ENCODE measurements at places on chromosomes 4 and X.
A peak's percentile ranks its signal among the peaks of the same experiment; 100 is the strongest.

GRCh38 chr4:189858435-189858834 lies 82.2 kb upstream of the FRG1 start:
- DNase-seq, result no peak

DNA sequence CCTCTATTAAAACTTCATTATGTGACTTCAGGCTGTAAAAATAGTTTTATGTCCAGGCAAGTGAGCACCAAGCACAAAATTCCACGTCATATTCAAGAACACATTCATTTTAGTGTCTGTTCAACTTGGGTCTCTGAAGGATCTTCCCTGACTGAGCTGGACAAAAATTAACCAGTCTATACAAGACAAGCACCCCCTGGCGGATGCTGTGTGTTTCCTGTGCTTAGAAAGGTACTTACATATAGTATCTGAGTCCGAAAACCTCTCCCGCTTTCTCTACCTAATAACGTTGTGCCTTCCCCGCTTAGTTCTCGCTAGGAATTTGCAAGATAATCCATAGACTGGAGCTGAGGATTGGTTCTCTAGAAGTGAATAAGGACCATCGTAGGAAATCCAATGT lies 2214.5 kb upstream of the TENM3 start:
- no peak for DNase-seq

DNA sequence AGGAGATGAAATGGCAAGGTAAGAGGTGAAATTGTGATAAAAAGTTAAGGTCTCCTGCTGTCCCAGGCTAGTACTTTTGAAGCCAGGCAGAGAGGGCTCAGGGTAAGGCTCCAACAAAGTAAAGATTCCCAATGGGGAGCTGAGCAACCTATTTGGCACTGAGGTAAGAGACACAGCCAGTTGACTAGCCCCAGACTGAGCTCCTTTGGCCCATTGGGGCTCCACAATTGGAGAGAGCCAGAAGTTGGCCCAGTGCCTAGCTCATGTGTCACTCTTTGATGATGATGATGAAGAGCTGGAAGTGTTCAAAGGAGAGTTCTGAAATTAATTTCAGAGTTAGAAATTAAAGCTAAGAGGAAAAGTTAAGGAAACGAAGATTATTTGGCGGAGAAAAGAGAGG lies 94.6 kb downstream of the RLIM start:
- DNase-seq, result no peak

DNA sequence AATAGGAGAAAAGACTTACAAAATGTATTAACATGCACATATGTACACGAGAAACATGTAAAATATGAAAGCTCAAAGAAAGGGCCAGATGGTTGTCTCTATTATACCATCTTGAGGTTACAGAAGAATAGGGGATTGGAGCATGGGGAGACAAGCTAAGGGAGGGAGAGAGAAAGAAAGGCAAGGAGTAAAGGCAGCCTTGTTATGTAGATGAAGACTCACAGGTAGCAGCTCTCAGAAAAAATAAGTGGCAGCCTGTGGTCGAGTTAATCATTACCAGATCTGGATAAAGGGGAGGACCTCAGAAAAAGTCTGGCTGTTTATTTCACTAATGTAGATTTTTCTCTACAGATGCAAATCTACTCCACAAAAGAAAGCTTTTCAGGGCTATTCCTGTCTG lies 26.6 kb upstream of the PPP1R2C start:
- no peak for DNase-seq

- DNase-seq, result no peak
Measured at GRCh38 chr4:36281384-36282106, at the start of gene DTHD1. TSS of gene DTHD1 (plus strand) at chr4:36281616. CDS start at chr4:36281759, 143 bp downstream.

DNA sequence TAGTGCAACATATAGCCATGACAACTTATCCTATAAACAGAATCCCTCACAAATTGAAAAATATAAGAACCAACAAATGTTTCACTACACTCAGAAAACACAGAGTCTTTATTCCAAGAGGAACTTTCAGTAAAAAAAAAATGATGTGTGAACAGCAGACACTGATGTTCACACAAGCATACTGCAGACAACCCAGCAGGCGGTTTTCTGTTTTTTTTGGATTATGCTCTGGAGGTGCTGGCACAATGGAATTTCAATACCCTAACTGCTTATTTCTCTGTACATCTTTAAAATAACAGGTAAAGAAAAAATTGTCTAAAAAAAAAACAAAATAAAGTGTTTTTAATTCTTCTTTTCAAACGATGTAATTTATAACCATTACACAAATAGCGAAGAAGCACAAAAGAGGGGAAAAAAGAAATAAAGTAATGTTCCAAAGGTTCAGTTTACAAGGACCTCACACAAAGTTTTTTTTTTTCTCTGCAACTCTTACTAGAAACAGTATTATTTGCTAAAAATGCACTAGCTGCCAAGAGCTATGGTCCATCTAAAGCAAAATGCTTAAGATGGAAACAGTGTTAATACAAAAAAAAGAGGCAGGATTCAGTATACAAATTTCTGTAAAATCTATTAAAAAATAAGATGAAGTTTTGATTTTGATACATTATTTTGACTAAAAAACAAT lies 55.3 kb downstream of the ANAPC10 start:
- DNase-seq, result no peak

GRCh38 chr4:123348946-123349345 lies 47.6 kb upstream of the SPRY1 start:
- no peak for DNase-seq

- no peak for DNase-seq
Measured at GRCh38 chr4:159374749-159375530, 272.1 kb downstream of the RAPGEF2 start.

GRCh38 chrX:70166601-70167590 lies 10.4 kb upstream of the DGAT2L6 start:
- peak; percentile 55 for DNase-seq

GRCh38 chr4:185740471-185740873 lies 71.5 kb downstream of the SORBS2 start:
- DNase-seq, result no peak

- no peak for DNase-seq
Measured at GRCh38 chr4:25178838-25179261, 18.6 kb upstream of the SEPSECS start.

DNA sequence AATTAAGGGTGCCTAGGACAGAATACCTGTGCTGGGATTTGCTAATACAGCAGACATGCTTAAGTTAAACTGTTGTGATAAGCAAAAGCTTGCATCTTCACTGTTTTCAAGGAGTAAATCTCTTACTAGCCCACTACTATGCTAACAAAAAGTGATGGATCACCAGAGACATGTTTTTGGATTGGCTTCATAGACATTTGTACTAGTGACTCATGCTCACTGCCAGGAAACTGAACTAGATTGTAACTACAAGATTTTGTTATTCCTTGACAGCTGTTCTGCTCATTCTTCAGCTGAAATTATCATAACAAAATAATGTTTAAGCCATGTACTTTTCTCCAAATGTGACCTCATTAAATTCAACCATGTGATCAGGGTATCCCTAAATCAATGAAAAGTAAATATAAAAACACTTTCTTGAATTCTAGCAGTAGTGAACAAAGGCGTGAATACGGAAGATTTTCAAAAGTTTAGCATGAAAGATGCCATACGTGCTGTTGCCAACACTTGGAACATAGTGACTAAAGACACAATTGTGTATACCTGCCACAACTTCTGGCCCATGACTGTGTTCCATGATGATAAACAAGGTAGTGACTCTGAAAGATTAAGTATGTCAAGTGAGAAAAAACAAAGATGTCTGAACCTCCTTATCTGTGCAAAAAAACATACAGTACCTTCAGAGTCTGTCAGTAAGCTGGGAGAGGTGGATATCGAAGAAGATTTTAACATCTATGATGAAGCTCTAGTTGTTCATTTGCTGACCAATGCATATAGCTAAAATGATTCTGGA lies 154.0 kb downstream of the BTC start:
- DNase-seq, result peak; percentile 71

- DNase-seq, result no peak
Measured at GRCh38 chrX:19177721-19178120, 55.5 kb upstream of the ADGRG2 start.

DNA sequence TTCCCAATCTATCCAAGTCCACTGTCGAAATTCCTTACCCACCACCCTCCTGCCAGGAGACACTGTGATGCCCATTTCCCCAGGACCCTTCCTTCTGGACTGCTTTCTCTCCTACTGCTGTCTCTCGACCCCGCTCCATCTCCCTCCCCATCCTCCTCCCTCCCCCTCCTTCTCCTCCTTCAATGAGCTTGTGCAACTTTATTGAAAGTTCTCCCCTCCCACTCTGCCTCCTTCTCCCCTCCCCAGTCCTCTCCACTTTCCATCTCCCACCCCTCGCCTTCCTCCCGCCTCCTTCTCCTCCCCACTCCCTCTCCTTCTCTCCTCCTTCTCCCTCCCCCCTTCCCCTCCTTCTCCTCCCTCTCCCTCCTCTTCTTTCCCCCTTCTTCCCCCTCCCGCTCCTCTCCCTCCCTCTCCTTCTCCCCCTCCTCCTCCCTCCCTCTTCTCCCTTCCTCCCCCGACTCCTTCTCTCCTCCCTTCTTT lies 116.6 kb upstream of the FAT1 start:
- peak; percentile 76 for DNase-seq

GRCh38 chrX:13007519-13008188 lies 32.7 kb downstream of the TMSB4X start:
- peak; percentile 9 for DNase-seq

DNA sequence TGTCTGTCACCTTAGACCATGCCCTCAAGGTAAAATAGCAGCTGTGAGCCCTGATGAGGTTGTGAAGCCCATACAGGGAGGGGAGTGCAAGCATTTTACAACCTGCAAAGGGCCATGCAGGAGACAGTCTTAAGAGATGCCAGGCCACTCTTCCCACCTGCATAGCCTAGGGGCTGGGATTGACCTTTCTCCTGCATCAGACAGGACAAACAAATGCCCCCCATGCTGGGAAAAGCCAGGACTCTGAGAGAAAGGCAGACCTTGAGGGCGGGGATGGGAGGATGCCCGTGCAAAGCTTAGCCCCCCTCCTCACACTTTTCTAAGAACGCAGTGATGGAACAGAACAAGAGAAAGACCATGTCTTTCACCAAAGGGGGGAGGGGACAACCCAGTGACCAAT lies 137.9 kb upstream of the MAMLD1 start:
- no peak for DNase-seq

- DNase-seq, result no peak
Measured at GRCh38 chrX:15976396-15976795, 121.8 kb upstream of the AP1S2 start.

DNA sequence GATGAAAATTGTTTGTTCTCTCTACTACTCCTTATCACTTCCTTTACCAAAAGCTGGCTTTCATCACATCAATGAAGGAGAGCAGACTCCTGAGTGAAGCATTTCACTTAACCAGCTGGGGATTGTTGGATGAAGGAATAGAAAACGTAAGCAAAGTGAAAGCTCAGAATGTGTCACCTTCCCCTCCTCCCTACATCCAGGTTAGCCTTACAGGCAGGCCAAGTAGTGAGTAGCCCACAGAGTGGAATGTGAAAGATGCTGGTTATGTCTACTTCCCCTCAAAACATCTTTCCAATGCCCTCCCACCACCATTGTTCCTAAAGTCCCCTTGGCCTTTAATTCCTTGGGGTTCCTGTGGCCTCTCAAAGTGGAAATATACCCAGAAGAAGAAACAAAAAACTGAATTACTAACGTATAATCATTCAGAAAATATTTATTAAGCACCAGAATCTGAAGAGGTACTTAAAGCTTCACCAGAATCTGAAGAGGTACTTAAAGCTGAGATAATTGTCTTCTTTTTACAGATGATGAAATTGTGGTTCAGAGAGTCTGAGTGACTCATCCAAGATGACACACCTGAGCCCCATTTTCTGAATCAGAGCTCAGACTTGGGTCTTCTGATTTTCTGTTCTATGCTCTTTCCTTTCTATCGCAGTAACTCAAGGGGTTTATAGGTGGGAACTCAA lies 6.5 kb downstream of the P2RY4 start:
- peak; percentile 6 for DNase-seq

- no peak for DNase-seq
Measured at GRCh38 chrX:48751343-48751742, 10.2 kb upstream of the GLOD5 start.

- DNase-seq, result peak; percentile 32
Measured at GRCh38 chr4:175290401-175290800, 372.2 kb downstream of the ADAM29 start.

DNA sequence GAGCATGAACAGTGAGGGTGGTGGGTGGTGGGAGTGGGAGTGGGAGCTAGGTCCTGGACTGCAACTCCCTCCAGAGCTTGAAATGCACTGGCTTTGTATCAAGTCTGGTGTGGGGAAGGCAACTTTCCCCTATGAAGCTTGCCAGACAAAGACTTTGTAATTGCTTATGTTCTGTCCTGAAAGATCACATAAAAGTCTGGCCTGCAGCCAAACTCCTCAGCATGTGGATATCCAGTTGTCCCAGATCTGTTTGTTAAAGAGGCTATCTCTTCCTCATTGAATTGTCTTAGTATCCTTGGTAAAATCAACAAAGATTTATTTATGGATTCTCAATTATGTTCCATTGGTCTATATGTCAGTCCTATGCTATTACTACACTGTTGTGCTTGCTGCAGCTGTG lies 607.9 kb downstream of the GLUD2 start:
- DNase-seq, result no peak

- no peak for DNase-seq
Measured at GRCh38 chrX:109660435-109661143, 35.6 kb upstream of the KCNE5 start.

DNA sequence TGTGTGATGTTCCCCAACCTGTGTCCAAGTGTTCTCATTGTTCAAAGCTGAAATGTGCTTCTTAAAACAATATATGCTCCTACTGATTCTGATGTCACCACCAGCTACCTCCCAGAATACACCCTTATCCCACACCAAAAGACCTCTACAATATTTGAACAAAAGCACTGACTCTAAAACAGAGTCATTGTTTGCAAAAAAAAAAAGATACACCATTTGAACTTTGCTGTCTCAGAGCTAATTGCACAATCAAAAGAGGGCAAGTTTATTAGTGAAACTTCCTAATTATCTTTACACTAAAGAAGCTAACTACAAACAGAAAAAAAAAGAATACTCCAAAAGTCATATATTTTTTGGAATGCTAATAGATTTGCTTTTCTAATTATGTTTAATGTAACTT lies 34.1 kb upstream of the INTU start:
- no peak for DNase-seq

GRCh38 chr4:118888666-118889311 lies at the start of gene SYNPO2:
TSS of gene SYNPO2 (plus strand) at chr4:118888854. CDS start at chr4:118889037, 183 bp downstream.
- DNase-seq, result peak; percentile 77

DNA sequence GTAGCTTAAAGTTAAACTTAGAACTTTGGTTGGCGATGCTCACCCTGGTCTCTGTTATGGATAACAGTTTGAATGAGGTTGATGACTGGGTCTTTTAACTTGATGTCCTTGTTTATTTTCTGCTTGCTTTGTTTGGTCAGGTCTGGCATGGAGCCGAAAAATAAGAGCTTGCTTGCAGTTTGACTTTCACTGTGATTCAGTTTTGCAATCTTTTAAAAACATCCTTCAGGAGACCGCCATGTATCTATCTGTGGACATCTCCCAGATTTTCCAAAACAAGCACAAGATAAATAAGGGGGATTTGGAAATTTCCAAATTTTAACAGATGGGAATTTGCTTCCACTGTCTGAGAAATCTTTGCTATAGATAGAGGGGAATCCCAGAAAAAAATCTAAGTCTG lies 246.7 kb downstream of the PALLD start:
- peak; percentile 14 for DNase-seq

DNA sequence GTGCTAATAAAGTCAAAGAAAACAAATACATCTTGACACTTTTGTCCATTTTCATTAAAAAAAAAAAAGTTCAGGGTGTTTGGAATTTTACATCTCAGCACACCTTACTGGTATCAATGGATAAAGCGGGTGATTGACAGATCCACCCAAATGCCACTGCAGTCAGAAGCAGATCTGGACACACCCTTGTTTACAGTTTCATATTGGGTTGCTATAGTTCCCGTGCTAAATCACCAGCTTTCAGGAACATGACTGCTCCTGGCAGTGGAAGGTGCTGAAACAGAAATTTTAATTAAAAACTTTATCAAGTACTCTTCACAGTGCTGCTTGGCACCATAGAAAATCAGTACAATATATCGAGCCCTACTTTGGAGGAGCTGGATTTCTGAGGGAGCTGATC lies 116.3 kb downstream of the STOX2 start:
- no peak for DNase-seq
